ENCODE measurements at places on chromosomes 3 and 15. TPM values are rescaled to one million over a fixed set of nuclear protein-coding genes. Genes with fewer than 3 reads are reported as not detected.
A peak's percentile ranks its signal among the peaks of the same experiment; 100 is the strongest.

DNA sequence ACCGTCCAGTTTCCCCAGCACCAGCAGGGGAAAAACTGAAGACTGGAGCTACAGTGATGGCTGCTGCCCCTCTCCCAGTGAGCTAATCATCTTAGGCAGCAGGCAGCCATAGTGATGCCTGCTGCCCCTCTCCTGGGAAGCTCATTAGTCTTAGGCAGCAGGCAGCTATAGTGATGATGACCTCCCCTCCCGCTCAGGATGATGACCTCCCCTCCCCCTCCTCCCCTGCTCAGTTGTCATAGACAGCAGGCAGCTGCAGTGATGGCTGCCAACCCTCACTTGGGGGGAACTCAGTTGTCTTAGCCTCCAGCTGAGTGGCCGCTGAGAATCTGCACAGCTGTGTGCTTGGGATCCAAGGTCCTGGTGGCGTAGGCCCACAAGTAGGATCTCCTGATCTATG is 80.9 kb upstream of the MANF start:
- DNase-seq: no peak
- no peak overlapping the region for H3K27ac ChIP-seq
- H3K4me3 ChIP-seq: no peak overlapping the region
- H3K4me1 ChIP-seq: no peaks in the 10 kb centered on the region

GRCh38 chr3:13548696-13549622 is at the start of gene FBLN2:
FBLN2 (plus strand) TSS chr3:13549125; CDS start chr3:13570356, 21,231 bp downstream.
- peak within 1 kb of the TSS; percentile 1 for H3K4me3 ChIP-seq
- DNase-seq: no peak
- H3K36me3 ChIP-seq: no peaks in the 10 kb centered on the region
- H3K27me3 ChIP-seq: peaks cover 59% of the 10 kb centered on the region
- no peak within 1 kb of the TSS for H3K27ac ChIP-seq

DNA sequence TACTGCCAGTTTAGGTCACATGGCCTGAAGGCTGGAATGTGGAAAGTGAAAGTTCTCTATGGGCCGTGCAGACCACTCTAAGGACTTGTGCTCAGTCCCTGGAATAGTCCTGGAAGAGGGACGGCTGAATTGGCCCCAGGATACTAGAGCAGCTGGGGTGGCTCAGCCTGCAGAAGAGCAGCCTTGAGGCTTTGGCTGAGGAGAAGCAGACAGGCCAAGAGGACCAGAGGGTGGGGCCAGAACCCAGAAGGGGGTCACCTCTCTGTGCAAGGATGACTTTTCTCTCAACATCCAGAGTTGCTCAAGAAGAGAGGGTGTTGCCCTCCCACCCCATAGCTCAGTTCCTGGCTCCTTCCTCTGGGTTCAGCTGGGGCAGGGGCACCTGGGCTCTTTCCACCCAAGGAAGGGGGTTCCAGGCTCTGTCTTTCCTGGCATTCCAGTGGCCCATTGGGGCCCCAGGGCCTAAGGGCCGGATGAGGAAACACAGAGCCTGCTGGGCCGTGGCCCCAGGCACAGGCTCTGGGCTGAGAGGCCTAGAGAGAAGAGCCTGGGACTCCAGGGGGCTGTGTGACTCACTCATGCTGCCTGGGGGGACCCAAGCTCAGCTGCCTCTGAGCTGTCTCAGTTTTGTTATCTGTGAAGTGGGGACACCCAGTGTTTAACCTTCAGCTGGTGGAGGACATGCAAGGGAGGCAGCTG is 8.5 kb upstream of the FBLN2 start:
- H3K4me1 ChIP-seq: peaks cover 19% of the 10 kb centered on the region
- DNase-seq: no peak
- H3K27me3 ChIP-seq: peaks cover 13% of the 10 kb centered on the region
- H3K4me3 ChIP-seq: no peak overlapping the region
- H3K36me3 ChIP-seq: no peaks in the 10 kb centered on the region

- no peak overlapping the region for H3K4me3 ChIP-seq
- H3K27me3 ChIP-seq: peaks cover 3% of the 10 kb centered on the region
- no peak overlapping the region for H3K27ac ChIP-seq
- DNase-seq: no peak
- H3K36me3 ChIP-seq: no peaks in the 10 kb centered on the region
Observed at GRCh38 chr3:137024348-137024747, 66.6 kb downstream of the IL20RB start.

DNA sequence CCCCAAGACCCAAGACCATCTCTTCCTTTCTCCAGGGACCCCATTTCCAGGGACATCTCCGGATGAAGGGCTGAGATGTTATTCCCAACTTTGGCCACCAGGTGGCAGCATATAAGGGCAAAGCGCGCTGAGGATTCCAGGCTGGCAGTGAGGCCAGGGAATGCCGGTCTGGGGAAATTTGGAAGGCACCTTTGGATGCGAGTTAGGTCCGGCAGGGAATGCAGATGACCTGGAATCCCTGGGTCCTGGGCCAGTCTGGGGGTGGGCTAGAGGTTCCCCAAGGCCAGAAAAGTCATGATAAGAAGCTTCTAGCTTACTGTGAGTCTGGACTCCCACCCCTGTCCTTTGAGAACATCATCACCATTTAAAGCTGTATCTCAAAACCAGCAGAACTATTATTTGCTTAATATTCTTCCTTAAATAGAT is 1.6 kb upstream of the CHST13 start:
- H3K4me1 ChIP-seq: no peaks in the 10 kb centered on the region
- peak; percentile 43 for DNase-seq
- no peak overlapping the region for H3K27ac ChIP-seq
- no peak overlapping the region for H3K4me3 ChIP-seq

GRCh38 chr3:111926266-111926676 is 52.6 kb upstream of the ABHD10 start:
- no peak for DNase-seq
- H3K36me3 ChIP-seq: no peaks in the 10 kb centered on the region
- H3K4me1 ChIP-seq: no peaks in the 10 kb centered on the region

GRCh38 chr15:86229936-86230335 is 150.3 kb downstream of the AGBL1 start:
- peaks cover 3% of the 10 kb centered on the region for H3K4me1 ChIP-seq
- H3K36me3 ChIP-seq: no peaks in the 10 kb centered on the region
- DNase-seq: no peak
- no peak overlapping the region for H3K27ac ChIP-seq
- H3K27me3 ChIP-seq: peaks cover 24% of the 10 kb centered on the region
- H3K4me3 ChIP-seq: no peak overlapping the region

GRCh38 chr3:112734736-112735350 is 93.9 kb upstream of the CCDC80 start:
- no peak overlapping the region for H3K4me3 ChIP-seq
- no peaks in the 10 kb centered on the region for H3K36me3 ChIP-seq
- peaks cover 43% of the 10 kb centered on the region for H3K4me1 ChIP-seq
- DNase-seq: peak; percentile 73
- H3K27me3 ChIP-seq: no peaks in the 10 kb centered on the region
- no peak overlapping the region for H3K27ac ChIP-seq

GRCh38 chr3:177611752-177612334 is 414.6 kb upstream of the TBL1XR1 start:
- DNase-seq: no peak
- peaks cover 9% of the 10 kb centered on the region for H3K4me1 ChIP-seq
- H3K4me3 ChIP-seq: no peak overlapping the region
- H3K36me3 ChIP-seq: no peaks in the 10 kb centered on the region
- no peak overlapping the region for H3K27ac ChIP-seq
- H3K27me3 ChIP-seq: no peaks in the 10 kb centered on the region

DNA sequence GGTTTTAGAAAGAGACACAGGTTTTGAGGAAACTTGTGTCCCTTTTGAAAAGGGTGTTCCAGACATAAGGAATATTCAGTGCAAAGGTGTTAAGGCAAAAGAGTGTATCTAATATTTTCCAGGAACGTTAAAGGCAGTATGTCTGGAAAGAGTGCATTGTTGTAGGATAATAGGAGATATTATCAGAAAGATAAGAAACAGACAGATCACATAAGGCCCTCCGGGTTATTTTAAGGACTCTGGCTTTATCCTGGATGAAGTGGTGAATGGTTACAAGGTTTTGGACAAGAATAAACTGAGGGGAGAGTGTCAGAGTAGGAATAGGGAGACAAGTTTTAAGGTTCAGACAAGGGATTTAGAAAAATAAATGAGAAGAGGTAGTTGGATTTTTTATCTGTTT is 493.7 kb upstream of the GRM7 start:
- DNase-seq: no peak
- H3K27me3 ChIP-seq: no peaks in the 10 kb centered on the region
- no peaks in the 10 kb centered on the region for H3K4me1 ChIP-seq
- no peak overlapping the region for H3K4me3 ChIP-seq

DNA sequence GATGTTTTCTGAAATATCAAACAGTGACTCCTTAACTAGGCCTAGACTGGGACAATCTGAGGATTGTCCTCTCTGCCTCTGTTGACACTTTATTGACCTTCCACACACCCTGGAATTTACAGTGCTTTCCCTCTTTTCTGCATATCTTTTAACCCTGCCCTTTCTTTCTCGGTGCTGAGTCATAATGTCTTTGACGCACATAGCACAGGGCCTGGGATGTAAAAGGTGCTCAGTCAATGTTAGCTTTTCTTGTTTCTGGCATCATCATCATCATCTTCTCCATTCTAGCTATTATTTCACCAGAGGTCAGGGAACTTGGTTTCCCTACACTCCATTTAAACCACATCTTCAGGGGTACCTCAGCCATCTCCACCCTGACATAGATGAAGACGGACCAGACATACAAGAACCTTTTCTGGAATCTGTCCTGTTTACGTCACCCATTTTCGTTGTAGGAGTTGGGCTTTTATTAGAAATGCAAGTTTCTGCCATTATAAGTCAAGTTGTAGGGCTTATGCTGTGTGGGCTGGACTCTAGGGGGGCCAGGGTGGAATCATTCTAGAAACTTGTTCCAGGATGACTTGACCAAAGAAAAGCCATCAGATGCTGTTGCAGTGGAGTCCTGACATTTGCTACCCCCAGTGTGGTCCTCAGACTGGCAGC is 46.6 kb downstream of the ZBTB38 start:
- peaks cover 51% of the 10 kb centered on the region for H3K36me3 ChIP-seq
- peak; percentile 46 for DNase-seq
- H3K27ac ChIP-seq: peak overlapping the region; percentile 92
- H3K27me3 ChIP-seq: no peaks in the 10 kb centered on the region
- H3K4me3 ChIP-seq: peak overlapping the region; percentile 35
- peaks cover 82% of the 10 kb centered on the region for H3K4me1 ChIP-seq

GRCh38 chr3:177483182-177483967 is 286.1 kb upstream of the TBL1XR1 start:
- no peak for DNase-seq
- H3K4me1 ChIP-seq: no peaks in the 10 kb centered on the region
- no peaks in the 10 kb centered on the region for H3K27me3 ChIP-seq
- H3K4me3 ChIP-seq: no peak overlapping the region

DNA sequence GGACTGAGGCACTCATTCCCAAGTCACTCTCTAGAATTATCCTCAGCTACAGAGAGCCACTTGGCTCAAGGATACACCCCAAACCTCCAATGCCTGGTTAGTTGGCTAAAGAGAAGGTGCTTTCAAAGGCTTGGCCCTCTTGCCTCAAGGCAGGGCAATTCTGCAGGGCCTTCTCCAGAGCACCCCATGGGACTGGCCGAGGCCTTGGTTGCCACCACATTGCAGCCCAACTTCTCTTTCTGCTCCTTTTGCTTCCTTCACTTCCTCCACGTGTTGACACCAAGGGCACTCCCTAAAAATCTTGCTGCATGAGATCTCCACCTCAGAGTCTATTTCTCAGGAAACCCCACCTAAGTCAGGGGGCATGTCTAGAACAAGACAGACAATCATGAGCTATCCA is 36.7 kb downstream of the MEGF11 start:
- no peaks in the 10 kb centered on the region for H3K4me1 ChIP-seq
- no peak overlapping the region for H3K4me3 ChIP-seq

DNA sequence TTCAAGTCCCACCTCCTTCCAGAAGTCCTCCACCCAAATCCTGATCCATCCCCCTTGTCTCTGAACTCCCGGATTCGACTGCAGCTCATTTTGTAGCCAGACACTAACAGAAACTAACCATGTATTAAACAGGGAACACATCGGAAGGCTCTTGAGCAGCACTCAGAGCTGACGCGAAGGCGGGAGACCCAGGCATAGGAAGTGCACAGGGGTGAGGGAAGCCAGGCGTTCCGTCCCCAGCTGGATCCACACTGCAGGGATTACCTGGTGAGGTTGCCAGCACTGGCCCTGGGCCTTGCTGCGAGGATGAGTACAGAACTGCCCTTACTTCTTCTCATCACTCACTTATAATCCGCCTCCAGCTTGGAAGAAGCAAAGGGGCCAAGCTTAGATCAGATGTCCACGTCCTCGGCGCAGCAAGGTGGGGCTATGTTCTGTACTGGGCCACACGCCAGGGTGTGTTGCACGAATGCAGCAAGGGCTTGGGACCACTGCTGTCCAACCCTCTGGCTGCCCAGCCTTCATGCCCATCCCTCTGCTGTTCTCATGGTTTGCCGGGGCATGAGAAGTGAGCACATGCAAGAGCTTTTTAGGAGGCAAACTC is 124.2 kb upstream of the SMAD3 start:
- H3K4me1 ChIP-seq: peaks cover 10% of the 10 kb centered on the region
- H3K4me3 ChIP-seq: no peak overlapping the region
- no peaks in the 10 kb centered on the region for H3K27me3 ChIP-seq

DNA sequence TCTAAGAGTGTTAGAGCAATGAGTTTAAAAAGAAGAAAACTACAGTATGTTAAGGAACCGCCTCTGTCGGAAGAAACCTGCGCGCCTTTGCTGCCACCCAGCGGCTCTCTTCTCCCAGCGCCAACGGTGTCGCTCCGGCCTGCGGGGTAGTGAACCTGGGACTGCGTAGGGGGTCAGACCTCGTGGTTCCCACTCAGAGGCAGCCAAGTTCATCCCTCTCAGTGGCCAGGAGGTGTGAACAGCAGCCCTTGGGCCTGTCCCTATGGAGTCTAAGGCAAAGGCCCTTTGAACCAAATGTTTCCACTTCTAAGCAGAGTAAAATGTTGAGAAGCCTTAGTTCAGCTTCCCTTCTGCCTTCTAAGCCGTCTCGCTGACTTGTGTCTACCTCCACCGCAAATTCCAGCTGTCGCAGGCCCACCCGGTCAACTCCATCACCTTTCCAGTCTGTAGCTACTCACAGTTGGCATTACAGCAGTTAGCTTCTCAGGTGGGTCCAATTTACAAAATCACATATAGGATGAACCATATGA is 980 bp upstream of the RAB27A start:
- H3K27me3 ChIP-seq: no peaks in the 10 kb centered on the region
- peak; percentile 92 for DNase-seq
- peak overlapping the region; percentile 97 for H3K27ac ChIP-seq
- peak overlapping the region; percentile 93 for H3K4me3 ChIP-seq

GRCh38 chr15:82231233-82231632 is 31.3 kb downstream of the EFL1 start:
- DNase-seq: no peak
- H3K4me1 ChIP-seq: peaks cover 3% of the 10 kb centered on the region
- H3K4me3 ChIP-seq: no peak overlapping the region
- peaks cover 34% of the 10 kb centered on the region for H3K36me3 ChIP-seq

- no peaks in the 10 kb centered on the region for H3K4me1 ChIP-seq
- no peak overlapping the region for H3K4me3 ChIP-seq
- H3K27ac ChIP-seq: no peak overlapping the region
Observed at GRCh38 chr15:94164202-94164807, 67.1 kb upstream of the MCTP2 start.

DNA sequence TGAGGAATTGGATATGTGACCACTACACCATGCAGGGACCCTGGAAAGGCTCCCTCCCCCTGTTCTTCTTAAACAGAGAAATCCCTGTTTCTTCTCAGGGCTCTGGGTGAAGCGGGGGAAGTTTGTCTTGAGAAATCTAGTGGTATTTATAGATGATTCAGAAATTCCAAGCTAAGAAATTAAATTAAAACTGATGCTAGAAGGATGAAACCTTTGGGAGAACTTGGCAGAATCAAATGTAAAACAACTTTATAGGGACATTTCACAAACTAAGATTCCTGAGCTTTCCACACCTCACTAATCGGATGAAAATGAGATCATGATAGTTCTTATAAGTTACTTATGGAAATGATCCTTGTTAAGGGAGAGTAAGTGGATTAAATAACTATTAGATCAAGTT is 54.2 kb downstream of the FBXL2 start:
- no peaks in the 10 kb centered on the region for H3K4me1 ChIP-seq
- H3K27me3 ChIP-seq: peaks cover 4% of the 10 kb centered on the region
- no peak overlapping the region for H3K27ac ChIP-seq
- DNase-seq: no peak

Gene SOX14
- not detected for total RNA-seq

Gene JMJD7
- total RNA-seq: 24.8 TPM

Data from activated CD4-positive, alpha-beta memory T cell treated with anti-CD3 and anti-CD28 coated beads for 36 hours (primary cell).